Thoracic aorta (tissue), 2 donors: ENCODE measurements at places on chromosomes 6 and 20. TPM values are rescaled to one million over a fixed set of nuclear protein-coding genes. Genes with fewer than 3 reads are reported as not detected.

The SIM1 gene
- not detected for total RNA-seq

The TSPYL4 gene
- total RNA-seq = 18.0 TPM

The CRYBG1 gene
- total RNA-seq = 7.2 TPM

The THEMIS gene
- 1.9 TPM for total RNA-seq

The CGA gene
- total RNA-seq = not detected

The SLC9A8 gene
- total RNA-seq = 9.2 TPM

The LRRC73 gene
- 0.63 TPM for total RNA-seq

The SYNE1 gene
- 552 TPM for total RNA-seq

The BEND6 gene
- total RNA-seq = 0.27 TPM

The BPIFB4 gene
- not detected for total RNA-seq

The CD24 gene
- total RNA-seq = 6.6 TPM

The DNAH8 gene
- total RNA-seq = 0.14 TPM

The AGER gene
- total RNA-seq = 3.8 TPM

The MRAP2 gene
- 104 TPM for total RNA-seq

The SYTL3 gene
- 9.6 TPM for total RNA-seq

The SRSF6 gene
- 90.4 TPM for total RNA-seq

The OR2H2 gene
- not detected for total RNA-seq

The CLVS2 gene
- not detected for total RNA-seq

The TREML1 gene
- 0.56 TPM for total RNA-seq

The TCF21 gene
- total RNA-seq = not detected

The EYA4 gene
- total RNA-seq = 3.0 TPM

The RAET1L gene
- total RNA-seq = not detected

The LY6G6F gene
- not detected for total RNA-seq
